ENCODE measurements at places on chromosomes 6 and 20. TPM values are rescaled to one million over a fixed set of nuclear protein-coding genes. Genes with fewer than 3 reads are reported as not detected.

The EBF4 gene
- 3.9 TPM for total RNA-seq

The ZNF311 gene
- total RNA-seq = 0.85 TPM

DNA sequence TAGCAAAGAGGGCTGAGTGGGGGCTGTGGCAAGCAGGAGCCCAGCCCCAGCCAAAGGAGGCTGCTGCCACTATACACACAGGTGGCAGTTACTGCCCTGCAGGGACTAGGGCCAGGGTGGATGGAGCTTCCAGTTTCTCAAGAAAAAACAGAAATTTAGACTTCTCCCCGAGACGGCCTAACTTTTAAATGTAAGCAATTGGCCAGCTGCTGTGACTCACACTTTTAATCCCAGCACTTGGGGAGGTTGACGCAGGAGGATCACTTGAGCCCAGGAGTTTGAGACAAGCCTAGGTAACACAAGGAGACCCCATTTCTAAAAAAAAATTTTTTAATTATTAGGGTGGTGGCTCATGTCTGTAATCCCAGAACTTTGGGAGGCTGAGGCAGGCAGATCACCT is 98.2 kb upstream of the NFATC2 start:
- DNase-seq = no peak

GRCh38 chr20:9440892-9441291 is 73.5 kb upstream of the LAMP5 start:
- no peak for DNase-seq

DNA sequence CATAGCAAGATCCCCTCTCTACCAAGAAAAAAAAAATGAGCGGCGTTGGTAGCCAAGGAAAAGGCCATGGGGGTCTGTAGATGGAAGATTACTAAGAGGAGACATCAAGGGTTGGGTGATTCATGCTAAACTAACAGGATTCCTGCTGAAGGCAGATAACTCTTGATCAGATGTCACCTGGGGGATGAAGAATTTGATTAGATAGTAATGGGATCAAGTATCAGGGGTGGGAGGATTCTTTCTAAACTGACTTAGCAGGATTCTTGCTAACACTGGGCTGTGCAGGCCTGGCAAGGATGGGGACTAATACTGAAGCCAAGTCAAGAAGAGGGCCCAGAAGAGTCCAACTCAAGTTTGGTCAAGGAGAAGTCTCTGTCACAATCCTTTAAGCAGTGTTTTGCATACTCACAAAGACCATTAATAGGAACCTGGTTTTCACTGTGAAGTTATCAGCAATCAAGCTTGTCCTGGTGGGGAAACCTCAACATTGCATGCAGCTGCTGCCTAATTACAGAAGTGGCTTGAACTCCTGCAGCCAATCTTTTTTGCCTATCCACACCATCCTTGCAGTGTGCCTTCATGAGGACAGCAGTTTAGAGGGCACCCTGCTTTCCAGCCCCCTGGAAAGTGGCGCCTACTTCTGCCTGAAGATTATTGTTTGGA is 61.3 kb downstream of the ANKRD6 start:
- no peak for DNase-seq

DNA sequence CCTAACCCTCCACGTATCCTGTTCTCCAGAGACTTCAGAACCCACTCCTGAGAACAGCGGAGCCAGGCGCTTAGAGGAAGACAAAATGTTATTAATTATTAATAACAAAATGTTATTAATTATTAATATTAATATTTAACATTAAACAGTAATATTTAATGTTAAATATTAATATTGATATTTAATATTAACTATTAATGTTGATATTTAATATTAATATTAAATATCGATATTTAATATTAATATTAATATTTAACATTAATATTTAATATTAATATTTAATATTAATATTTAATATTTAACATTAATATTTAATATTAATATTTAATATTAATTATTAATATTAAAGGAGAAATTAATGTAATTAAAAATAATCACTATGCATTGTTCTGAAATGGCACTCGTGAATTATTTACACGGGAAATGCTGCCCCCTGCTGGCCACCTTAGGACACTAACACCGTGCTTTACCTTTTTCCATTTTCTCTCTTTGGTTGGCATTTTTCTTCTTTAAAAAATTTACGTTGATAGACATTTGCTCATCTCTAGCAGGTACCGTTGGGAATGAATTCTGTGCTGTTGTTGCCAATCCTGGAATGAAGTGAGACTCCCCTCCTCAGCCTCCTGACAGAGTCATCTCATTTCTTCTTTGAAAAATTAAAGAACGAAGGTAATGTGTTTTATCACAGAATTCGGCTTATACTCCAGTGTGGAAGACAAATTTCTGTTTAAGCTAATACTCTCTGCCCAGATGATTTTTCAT is 7.5 kb upstream of the GGTLC1 start:
- no peak for DNase-seq

GRCh38 chr20:51277961-51278360 is 255.1 kb upstream of the KCNG1 start:
- DNase-seq = no peak

The LRP11 gene
- 6.8 TPM for total RNA-seq
